Activated CD4-positive, alpha-beta T cell treated with anti-CD3 and anti-CD28 coated beads, Interleukin-2, amount 10 ng/mL, durations not matched to agents 24 days and 14 days (primary cell): ENCODE measurements at places on chromosomes 11 and 22. TPM values are rescaled to one million over a fixed set of nuclear protein-coding genes. Genes with fewer than 3 reads are reported as not detected.

GRCh38 chr11:14975252-14975587, 3.1 kb upstream of the CALCA start:
- no peak for DNase-seq

GRCh38 chr22:42814215-42814614, 42.9 kb downstream of the ARFGAP3 start:
- no peak for DNase-seq

DNA sequence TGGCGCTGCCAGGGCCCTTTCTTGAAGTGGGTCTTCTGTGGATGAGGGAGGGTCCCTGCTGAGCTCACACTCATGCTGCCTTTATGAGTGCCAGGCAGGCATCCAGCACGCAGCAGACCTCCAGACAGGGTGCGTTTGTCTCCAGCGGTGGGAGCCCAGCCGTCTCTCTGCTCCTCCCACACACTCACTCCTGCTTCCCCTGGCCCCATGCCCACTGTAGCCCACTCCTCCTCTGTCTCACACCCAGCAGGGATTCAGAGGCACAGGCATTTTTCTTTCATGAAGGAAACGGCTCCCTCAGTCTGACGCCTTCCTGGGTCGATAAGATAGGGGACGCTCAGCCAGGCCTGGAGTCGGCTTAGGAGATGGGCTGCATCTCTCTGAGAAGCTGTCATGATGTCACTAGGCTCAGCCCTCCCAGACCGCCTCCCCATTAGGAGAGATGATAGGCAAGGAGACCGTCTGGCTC, 183.9 kb upstream of the NCAM1 start:
- DNase-seq, result no peak

GRCh38 chr11:73425108-73425507, 48.9 kb downstream of the RELT start:
- DNase-seq, result no peak

Gene LMNTD2
- 0.47 and 1.1 TPM in 2 replicates for total RNA-seq

DNA sequence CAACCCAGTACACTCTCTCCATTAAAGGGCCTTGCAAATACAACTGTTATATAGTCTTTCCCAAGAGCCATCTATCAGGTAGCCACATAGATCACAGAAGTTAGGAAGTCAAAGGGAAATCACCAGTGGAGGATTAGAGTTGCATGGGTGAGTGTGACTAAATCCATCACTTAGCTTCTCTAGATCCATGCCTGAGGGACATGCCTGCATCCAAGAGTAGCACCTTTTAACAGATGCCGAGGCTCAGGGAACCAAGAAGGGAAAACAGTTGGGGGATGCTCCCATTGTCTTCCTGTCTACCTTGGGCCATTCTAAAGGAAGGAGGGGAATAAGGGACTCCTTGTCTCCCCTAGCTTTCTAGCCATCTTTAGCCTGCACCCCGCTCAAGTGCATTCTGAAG, 77.9 kb downstream of the XRRA1 start:
- DNase-seq, result no peak

- peak; percentile 46 for DNase-seq
Observed at GRCh38 chr22:48106215-48106614, 1343.8 kb downstream of the TBC1D22A start.

Gene RTN4R
- total RNA-seq, result 1.6 and 1.7 TPM in 2 replicates

Gene RCOR2
- 0.26 and 0.28 TPM in 2 replicates for total RNA-seq

Gene EMSY
- total RNA-seq, result 32.1 and 33.2 TPM in 2 replicates

DNA sequence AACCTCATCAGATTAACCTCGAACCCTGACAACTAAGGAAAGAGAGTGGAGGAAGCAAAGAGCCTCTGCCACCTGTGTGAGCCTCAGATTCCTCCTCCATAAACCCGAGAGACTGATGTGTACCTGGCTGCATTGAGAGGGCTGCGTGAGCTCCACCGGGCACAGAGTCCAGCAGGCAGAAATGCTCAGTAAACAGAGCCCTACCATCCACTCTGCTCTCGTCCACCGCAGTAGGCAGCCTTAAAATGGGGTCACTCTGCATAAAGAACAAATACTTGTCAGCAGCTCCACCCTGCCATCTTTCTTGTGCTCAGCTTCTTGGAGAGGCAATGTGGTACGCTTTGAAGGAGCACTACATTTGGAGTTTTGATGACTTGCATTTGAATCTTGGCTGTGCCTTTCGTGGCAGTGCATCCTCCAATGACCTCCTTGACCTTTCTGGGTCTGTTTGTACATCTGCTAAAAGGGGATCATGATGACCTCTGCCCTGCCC, 43.0 kb upstream of the CD5 start:
- no peak for DNase-seq

GRCh38 chr11:15229069-15229468, 114.3 kb downstream of the INSC start:
- no peak for DNase-seq

DNA sequence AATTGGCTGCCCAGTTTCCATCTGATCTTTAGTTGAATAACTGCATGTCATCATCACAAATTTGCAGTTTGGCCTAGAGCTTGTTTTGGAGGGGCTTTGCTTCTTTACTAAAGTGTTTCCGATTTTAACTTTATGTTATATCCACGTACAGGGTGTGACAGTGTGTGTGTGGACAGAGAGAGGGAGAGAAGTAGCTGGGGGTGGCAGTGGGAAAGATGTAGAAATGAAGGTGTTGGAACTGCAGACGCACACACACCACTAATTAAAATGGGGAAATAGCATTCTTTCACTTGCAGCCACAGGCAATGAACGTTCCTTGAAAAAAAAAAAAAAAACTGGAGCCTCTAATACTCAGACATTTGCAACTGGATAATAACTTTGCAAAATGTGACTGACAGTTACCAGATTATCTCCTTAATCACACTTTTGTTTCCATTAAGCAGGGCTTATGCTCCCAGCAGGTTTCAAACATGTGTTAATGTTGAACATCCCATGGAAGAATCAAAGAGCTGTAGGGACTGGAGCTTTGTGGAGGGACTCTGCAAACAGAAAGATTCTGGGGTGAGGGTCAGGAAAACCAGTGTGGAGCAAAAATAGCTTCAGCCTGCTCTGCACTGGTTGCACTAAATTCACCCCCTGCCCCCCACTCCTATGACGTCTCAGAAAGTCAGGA, 238.1 kb upstream of the TENM4 start:
- DNase-seq, result no peak

DNA sequence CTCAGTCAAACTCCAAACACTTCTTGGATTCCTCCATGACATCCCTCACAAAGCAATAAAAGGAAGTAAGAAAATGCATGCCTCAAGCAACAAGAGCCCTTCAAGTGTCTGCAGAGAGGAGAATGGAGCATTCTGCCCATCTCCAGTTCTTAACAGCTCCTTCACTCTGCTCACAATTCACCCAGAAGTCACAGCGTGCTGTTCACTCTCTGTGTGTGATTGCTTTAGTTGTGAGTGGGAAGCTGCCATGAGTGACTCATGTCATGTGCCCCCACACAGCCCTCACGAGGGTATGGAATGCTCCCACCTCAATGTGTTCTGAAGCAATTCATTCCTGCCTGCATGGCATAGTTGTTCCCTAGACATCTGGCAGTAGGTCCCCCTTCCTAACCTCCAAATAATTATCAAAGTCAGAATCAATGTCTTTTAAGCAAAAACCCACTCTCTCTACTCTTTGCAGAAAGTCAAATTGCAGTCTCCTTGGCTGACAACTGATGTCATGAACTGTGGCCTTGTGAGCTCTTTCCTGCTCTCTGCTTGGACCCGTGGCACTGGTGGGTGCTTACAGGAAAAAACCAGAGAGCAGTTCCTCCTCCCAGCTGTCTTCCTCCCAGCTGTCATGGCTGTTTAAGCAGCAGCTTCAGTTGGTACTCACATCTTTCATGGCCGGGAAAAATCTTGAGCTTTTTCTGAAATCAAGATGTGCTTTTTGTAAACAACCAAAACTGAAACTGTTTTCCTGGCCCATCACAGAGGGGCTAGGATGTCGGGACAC, 112.1 kb upstream of the SPON1 start:
- DNase-seq, result peak; percentile 45

Gene TIGD3
- 1.2 and 1.6 TPM in 2 replicates for total RNA-seq

DNA sequence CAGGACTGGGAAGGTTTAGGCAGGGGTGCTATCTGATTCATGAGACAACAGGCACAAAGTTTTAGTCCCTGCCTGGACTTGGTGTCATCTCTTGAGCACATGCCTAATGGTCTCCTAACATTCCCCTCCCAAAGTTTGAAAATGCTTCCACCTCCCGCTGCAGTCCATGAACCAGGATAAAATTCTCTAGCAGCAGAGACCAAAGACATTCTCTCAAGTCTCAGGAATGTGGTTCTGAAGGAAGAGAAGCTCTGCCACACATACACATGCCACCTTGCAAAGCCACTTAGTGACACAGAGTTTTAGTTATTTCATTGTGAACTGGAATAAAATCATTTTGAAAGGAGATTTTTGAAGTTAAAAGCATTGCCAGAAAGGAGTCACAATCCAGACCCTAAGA, 15.5 kb downstream of the OR51B6 start:
- no peak for DNase-seq
